Dermis blood vessel endothelial cell (primary cell): ENCODE measurements at places on chromosomes 5 and 9. TPM values are rescaled to one million over a fixed set of nuclear protein-coding genes. Genes with fewer than 3 reads are reported as not detected.

The TIMD4 gene
- total RNA-seq: not detected in 2 replicates

The IL7R gene
- total RNA-seq: 0.51 and 2.2 TPM in 2 replicates

The MED7 gene
- total RNA-seq: 7.7 and 7.8 TPM in 2 replicates

The FRMD3 gene
- 3.7 and 6.1 TPM in 2 replicates for total RNA-seq

The ELOVL7 gene
- 0.09 and 2.2 TPM in 2 replicates for total RNA-seq

The PRLR gene
- not detected in 2 replicates for total RNA-seq

The PCDHB15 gene
- total RNA-seq: 0.65 and 1.0 TPM in 2 replicates

The CARTPT gene
- not detected in 2 replicates for total RNA-seq

The SLC45A2 gene
- 0.09 TPM in 1 of 2 replicates, not detected in the other for total RNA-seq

The ZFP2 gene
- total RNA-seq: 0.60 and 1.0 TPM in 2 replicates

The ZNF883 gene
- 0.60 and 0.68 TPM in 2 replicates for total RNA-seq

The SHOC1 gene
- not detected in 2 replicates for total RNA-seq

The CD14 gene
- total RNA-seq: 1.7 and 3.2 TPM in 2 replicates
